Activated B cell treated with CpG ODN at 0.5 μM for 24 hours (primary cell): ENCODE measurements at places on chromosomes 1 and 21. TPM values are rescaled to one million over a fixed set of nuclear protein-coding genes. Genes with fewer than 3 reads are reported as not detected.

The ETV3L gene
- total RNA-seq: 0.29 TPM in 1 of 2 replicates, not detected in the other

The LMX1A gene
- not detected in 2 replicates for total RNA-seq

The TIE1 gene
- not detected in 2 replicates for total RNA-seq

The PALMD gene
- total RNA-seq: not detected in 2 replicates

The HMGN2 gene
- 462 and 493 TPM in 2 replicates for total RNA-seq

The EPHA2 gene
- not detected in 2 replicates for total RNA-seq

The CFHR1 gene
- total RNA-seq: not detected in 2 replicates

The IL24 gene
- total RNA-seq: not detected in 2 replicates

The TAL1 gene
- not detected in 2 replicates for total RNA-seq

The SLC30A2 gene
- not detected in 2 replicates for total RNA-seq

- no peak for DNase-seq
- no peaks in the 10 kb centered on the region for H3K4me1 ChIP-seq
- H3K27me3 ChIP-seq: no peaks in the 10 kb centered on the region
Observed at GRCh38 chr1:239805042-239805441, 286.6 kb upstream of the FMN2 start.

DNA sequence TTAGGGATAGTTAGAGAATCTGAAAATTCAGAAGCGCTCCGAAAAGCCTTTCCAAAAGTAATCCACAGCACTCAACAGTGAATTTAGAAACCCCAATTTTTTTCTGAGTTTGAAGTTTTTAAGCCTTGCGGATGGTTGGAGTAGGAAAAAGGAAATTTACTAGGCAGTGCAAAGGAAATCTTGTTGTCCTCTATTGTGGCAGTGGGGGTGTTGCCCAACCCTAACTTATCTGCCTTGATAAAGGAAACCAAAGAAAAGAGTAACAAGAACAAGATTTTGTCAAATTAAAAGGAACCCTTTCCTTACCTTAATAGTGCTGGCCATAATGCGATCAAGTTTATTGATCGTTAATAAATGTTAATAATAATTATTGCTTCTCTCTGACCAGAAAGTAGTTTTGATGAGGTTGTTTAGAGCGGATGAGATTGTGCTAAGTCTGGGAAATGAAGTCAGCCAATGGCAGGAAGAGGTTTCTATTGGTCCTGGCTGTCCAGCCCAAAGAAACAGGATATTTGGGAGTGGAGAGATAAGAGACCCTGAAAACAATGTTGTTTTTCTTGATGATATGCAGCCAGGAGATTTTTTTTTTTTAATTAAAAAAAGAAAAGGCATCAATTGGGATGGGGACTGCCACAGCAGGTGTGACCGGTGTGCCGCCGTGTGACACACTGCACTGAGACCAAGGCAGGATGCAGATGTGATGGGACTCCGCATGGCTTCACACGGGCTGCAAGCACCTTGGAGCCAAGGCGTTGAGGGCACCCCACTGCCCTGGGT lies at the start of gene ERG:
ERG (minus strand) TSS at position 421 of the 777 bp plus-strand sequence; CDS start at position 324, 97 bp downstream.
- no peak for DNase-seq
- H3K36me3 ChIP-seq: no peaks in the 10 kb centered on the region
- peaks cover 43% of the 10 kb centered on the region for H3K27me3 ChIP-seq
- H3K27ac ChIP-seq: no peak within 1 kb of the TSS
- no peak within 1 kb of the TSS for H3K4me3 ChIP-seq

DNA sequence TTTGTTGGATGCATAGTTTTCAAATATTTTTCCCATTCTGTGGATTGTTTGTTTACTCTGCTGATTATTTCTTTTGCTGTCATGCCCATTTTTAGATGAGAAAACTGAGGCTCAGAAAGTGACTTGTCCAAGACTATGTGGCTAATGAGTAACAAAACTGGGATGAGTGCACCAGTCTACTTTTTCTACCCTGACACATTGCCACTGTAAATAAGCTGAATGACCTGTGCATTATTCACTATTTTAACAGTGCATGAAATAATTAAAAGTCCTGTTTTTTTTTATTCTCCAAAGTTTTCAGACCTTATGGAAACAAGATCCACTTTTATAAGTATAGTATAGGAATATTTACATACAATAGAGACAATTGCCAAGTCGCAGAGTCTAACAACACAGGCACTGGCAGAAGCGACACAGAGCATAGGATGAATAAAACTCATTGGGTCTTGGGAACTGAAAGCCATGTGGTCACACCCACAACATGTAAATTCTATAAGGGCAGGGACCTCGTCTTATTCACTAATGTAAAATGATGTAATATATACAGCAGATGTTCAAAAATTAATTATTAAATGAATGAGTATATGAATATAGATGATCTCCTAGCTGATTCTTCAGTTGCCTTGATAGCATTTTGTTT lies 45.2 kb downstream of the HLX start:
- DNase-seq: no peak
- H3K4me1 ChIP-seq: peaks cover 1% of the 10 kb centered on the region
- no peak overlapping the region for H3K4me3 ChIP-seq
- no peak overlapping the region for H3K27ac ChIP-seq
- H3K27me3 ChIP-seq: peaks cover 7% of the 10 kb centered on the region

DNA sequence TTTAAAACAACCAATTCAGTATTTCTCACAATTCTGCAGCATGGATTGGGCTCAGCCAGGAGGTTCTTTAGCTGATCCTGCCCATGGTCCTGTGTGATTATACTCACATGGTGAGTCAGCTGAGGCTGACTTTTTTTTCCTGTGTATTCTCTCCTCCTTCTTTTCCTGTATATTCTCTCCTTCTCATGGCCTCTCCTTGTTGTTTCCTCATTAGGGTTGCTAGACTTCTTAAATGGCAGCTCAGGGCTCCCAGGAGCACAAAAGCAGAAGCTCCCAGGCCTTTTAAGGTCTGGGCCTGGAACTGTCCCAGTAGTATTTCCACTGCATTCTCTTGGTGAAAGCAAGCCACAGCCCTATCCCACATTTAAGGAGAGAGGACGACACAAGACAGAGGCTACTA lies 26.8 kb downstream of the VANGL1 start:
- H3K4me3 ChIP-seq: no peak overlapping the region
- no peaks in the 10 kb centered on the region for H3K4me1 ChIP-seq
- H3K27ac ChIP-seq: no peak overlapping the region
- no peak for DNase-seq
- H3K36me3 ChIP-seq: no peaks in the 10 kb centered on the region

DNA sequence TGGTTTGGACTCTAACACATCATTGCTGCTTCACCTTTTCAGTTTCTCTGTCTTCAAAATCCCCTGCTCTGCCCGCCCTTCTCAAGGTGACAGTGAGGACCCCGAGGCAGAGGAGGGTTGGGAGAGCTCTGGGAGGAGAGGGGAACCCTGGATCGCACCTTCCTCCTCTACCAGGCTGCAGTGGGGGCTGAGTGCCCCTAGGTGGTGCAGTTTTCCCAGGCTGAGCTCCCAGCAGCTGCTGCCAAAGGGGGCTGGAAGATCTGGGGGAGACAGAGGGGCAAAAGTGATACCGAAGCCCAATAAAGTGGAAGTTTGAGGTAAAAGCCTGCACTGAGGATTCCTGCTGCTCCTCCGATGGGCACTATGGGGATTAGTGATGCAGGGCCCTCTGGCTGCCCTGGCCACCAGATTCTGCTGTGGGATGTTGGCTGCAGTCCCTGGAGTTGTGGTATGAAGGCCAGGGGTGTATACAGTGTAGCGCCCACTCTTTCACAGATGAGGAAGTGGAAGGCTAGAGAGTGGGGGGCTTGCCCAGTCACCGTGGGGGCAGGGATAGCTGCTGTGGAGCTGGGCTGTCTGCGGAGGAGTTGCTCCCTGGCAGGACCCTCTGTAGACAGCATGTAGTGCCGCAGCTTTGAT lies 40.7 kb upstream of the SCMH1 start:
- H3K4me3 ChIP-seq: no peak overlapping the region
- peaks cover 22% of the 10 kb centered on the region for H3K27me3 ChIP-seq
- H3K27ac ChIP-seq: no peak overlapping the region
- no peaks in the 10 kb centered on the region for H3K36me3 ChIP-seq

DNA sequence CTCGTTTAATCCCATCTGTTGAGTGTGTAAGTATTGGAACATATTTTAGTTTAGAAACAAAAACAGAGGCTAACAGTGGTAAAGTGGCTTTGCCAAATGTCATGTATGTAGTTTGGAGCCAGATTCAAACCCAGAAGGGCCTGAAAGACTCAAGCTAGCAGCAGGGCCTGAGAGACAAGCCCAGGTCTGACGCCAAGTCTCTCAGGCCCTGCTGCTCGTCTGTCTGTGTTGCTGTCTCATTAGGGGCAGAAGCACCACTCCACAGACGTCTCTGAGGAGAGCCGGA lies 8.3 kb downstream of the CITED4 start:
- H3K27ac ChIP-seq: no peak overlapping the region
- no peak for DNase-seq
- peaks cover 5% of the 10 kb centered on the region for H3K4me1 ChIP-seq
- H3K4me3 ChIP-seq: no peak overlapping the region
- no peaks in the 10 kb centered on the region for H3K36me3 ChIP-seq

DNA sequence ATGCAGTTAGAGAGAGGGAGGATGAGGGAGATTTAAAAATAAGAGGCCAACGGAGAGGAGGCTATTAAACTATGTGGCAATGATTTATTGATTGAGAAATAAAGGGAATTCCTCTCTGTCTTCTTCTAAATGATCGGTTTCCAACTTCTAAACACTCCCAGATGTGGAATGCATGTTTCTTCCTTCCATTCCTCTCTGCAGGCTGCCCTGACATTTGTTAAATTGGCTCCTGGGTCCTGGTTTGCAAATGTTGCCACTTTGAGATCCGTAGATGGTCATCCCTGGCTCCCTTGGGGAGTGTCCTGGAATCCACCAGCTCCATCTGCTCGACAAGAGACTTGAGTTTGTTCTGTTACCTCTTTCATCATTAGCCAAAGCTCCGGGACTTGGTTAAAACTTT lies 10.3 kb upstream of the C1orf198 start:
- peaks cover 53% of the 10 kb centered on the region for H3K27me3 ChIP-seq
- H3K4me3 ChIP-seq: no peak overlapping the region
- H3K27ac ChIP-seq: no peak overlapping the region

- H3K36me3 ChIP-seq: no peaks in the 10 kb centered on the region
- DNase-seq: peak; percentile 5
- H3K27me3 ChIP-seq: no peaks in the 10 kb centered on the region
- H3K4me1 ChIP-seq: no peaks in the 10 kb centered on the region
- no peak overlapping the region for H3K27ac ChIP-seq
Observed at GRCh38 chr1:227896710-227897655, 50.7 kb downstream of the WNT9A start.

- H3K27me3 ChIP-seq: no peaks in the 10 kb centered on the region
- H3K4me1 ChIP-seq: peaks cover 51% of the 10 kb centered on the region
- H3K36me3 ChIP-seq: peaks cover 53% of the 10 kb centered on the region
- H3K27ac ChIP-seq: peak overlapping the region; percentile 1
- H3K4me3 ChIP-seq: no peak overlapping the region
Observed at GRCh38 chr1:31043631-31044030, 21.9 kb downstream of the PUM1 start.

GRCh38 chr1:245086389-245086969 lies 68.3 kb upstream of the KIF26B start:
- DNase-seq: no peak
- no peaks in the 10 kb centered on the region for H3K27me3 ChIP-seq

GRCh38 chr1:100396651-100397050 lies 44.3 kb downstream of the CDC14A start:
- H3K4me1 ChIP-seq: peaks cover 74% of the 10 kb centered on the region
- H3K4me3 ChIP-seq: no peak overlapping the region
- no peaks in the 10 kb centered on the region for H3K27me3 ChIP-seq
- H3K36me3 ChIP-seq: peaks cover 26% of the 10 kb centered on the region
- no peak for DNase-seq

- no peaks in the 10 kb centered on the region for H3K36me3 ChIP-seq
- peaks cover 4% of the 10 kb centered on the region for H3K27me3 ChIP-seq
- H3K27ac ChIP-seq: no peak overlapping the region
- no peak for DNase-seq
- no peak overlapping the region for H3K4me3 ChIP-seq
Observed at GRCh38 chr21:28473530-28474220, 519.0 kb downstream of the LTN1 start.

- H3K27ac ChIP-seq: no peak overlapping the region
- peaks cover 8% of the 10 kb centered on the region for H3K4me1 ChIP-seq
- DNase-seq: no peak
- H3K27me3 ChIP-seq: no peaks in the 10 kb centered on the region
- no peak overlapping the region for H3K4me3 ChIP-seq
Observed at GRCh38 chr1:6233376-6233775, 2.4 kb downstream of the ICMT start.

- no peaks in the 10 kb centered on the region for H3K27me3 ChIP-seq
- H3K27ac ChIP-seq: peak overlapping the region; percentile 75
- H3K4me3 ChIP-seq: no peak overlapping the region
Observed at GRCh38 chr21:42530167-42530518, 16.5 kb downstream of the SLC37A1 start.

DNA sequence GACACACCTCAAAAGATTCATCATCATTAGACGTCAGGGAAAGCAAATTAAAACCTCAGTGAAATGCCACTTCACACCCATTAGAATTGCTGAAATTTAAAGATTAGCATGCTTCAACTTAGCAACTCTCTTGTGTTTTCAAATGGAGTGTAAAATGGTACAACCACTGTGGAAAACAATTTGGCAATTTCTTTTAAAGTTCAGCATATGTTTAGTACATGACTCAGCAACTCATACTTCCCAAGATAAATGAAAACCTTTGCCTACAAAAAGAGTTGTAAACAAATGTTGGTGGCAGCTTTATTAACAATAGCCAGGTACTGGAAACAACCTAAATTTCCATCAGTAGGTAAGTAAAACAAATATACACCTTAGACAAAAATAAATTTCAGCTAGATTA lies 42.7 kb downstream of the ST3GAL3 start:
- no peak for DNase-seq
- peaks cover 1% of the 10 kb centered on the region for H3K4me1 ChIP-seq
- no peak overlapping the region for H3K27ac ChIP-seq
- no peak overlapping the region for H3K4me3 ChIP-seq
- peaks cover 9% of the 10 kb centered on the region for H3K36me3 ChIP-seq
- no peaks in the 10 kb centered on the region for H3K27me3 ChIP-seq
